ENCODE measurements at places on chromosomes 6 and 20.

DNA sequence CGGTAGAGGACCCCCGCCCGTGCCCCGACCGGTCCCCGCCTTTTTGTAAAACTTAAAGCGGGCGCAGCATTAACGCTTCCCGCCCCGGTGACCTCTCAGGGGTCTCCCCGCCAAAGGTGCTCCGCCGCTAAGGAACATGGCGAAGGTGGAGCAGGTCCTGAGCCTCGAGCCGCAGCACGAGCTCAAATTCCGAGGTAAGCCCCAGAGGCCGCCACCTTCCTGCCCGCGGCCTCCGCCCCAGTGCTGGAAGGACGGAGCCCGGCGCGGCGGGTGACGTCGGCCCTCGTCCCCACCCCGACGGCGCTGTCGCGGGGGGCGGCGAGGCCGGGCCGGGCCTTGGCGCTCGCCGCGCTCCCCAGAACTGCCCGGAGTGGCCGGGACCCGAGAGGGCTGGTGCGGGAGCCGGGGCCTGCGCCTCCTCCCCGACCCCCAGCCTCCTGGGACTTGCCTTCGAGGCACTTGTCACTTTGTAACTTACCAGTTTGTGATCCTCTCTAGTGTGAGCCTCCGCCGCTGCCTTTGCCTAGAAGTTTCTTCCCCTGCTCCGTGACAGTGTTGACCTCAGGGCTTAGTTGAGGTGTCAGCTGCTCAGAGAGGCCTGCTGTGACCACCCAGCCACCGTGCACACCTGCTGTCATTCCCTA lies 417 bp downstream of the VAPB start:
- DNase-seq = no peak

DNA sequence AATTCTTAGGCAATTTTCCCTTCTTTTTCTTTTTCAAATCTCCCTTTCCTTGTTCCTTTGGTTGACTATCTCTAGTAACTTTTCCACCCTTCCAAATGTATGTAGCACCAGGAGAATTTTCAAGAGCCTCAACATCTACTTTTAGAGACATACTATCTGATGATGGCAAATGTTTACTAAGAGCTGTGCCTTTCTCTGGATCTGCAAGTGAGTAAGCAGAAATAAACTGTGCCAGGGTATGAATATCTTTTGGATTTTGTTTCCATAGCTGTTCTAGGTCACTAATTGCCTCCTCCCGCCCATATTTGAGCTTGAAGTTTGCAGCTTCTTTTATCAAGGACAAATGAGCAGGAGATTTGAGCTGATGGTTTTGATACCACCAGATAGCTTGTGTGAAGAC lies 69.5 kb downstream of the GTF2H5 start:
- DNase-seq = no peak

- DNase-seq = no peak
Measured at GRCh38 chr6:5275497-5275896, 14.2 kb downstream of the FARS2 start.

DNA sequence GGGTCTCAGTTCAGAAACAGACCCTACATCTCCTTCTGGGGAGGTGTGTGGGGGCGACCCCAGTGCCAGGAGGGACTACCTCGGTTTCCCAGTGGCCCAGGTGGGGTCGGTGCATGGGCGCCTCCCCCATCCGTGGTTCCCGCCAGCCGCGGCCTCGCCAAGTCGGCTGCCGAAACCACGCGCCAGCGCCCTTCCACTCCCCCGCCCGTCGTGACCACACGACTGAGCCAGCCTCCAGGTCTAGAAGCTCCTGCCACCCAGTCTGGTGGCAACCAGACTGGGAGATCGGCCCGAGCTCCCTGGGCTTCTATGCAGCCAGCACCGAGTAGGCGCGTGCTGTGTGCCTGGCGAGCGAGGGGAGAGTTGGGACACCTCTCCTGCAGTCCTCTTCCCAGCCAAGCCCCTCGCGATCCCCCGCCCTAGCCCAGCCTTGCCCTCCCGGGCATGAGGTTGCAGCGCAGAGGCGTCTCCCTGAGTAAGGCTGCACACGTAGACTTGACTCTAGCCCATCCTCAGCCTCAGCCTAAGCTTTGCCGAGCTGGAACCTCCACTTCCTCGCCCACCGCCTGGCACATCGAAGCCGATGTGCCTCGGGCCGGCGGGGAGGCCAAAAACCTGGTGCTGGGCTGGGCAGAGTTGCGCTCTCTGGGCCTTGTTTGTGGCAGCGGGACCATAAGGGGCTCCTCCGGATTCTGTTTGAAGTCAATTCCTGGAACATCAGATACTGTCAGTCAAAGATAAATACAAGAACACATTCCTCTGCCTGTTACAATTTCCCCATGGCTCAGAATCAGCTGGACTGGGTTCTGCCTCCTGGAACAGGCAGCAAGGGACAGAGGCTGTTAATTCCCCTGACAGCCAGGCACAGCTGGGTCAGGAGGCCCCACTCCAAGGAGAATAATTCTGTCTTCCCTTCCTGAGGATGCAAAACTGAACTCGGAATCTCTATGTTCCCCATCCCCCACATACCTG lies 1.5 kb upstream of the CPNE5 start:
- DNase-seq = no peak

DNA sequence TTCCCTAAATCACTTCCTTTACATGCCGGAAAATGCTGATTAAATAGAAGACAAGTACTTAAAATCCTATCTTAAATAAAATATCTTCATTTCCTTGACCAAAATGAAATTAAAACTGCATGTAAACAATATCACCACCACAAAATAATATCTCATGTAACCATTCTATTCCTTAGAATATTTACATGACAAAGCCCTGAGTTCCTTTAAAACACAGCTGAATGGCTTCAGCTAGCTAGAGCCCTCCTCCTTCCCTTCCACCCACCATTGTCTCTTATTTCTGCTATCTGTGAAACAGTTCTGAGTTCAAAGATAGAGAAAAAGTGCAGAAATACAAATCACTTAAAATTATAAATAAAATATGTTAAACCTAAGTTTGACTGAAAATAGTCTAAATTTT lies 103.1 kb downstream of the HIVEP2 start:
- no peak for DNase-seq

GRCh38 chr6:43256670-43257366 lies 13.5 kb downstream of the TTBK1 start:
- no peak for DNase-seq

DNA sequence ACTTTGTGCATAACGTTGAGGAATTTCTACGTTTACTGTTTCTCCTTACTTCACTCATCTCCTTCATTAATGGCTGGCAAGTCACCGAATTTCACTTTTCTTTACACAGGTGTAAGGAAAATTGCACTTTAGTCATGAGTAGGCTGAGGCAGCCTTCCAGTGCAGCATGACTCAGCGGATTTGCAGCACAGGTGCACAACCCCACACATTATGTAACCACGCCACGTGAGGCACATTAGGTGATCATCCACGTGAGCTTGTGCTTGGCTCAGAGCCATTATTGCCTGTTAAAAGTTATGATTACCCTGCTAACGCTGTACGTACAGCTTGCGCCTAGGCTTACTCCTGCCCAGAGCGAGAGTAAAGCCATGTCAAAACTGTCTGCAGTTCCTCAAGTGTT lies 158.8 kb downstream of the NKAIN2 start:
- no peak for DNase-seq

DNA sequence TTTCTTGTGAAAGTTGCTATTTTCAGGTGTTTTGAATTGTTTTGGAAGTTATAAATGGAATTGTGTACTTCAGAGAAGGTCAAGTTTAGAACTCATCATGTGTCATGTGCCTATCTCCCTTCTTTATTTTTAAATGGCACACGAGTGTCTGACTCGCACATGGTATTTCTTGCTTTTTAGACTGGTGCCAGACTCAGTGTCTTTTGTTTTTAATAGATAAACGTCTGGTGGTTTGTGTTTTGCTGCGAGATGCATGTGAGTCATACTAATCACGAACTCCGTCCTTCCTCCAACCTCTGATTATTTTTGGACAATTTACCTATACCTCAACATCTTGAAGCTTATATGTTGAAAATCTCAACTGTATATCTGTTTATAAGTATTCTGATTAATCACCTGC lies 292.1 kb downstream of the CDKAL1 start:
- no peak for DNase-seq

DNA sequence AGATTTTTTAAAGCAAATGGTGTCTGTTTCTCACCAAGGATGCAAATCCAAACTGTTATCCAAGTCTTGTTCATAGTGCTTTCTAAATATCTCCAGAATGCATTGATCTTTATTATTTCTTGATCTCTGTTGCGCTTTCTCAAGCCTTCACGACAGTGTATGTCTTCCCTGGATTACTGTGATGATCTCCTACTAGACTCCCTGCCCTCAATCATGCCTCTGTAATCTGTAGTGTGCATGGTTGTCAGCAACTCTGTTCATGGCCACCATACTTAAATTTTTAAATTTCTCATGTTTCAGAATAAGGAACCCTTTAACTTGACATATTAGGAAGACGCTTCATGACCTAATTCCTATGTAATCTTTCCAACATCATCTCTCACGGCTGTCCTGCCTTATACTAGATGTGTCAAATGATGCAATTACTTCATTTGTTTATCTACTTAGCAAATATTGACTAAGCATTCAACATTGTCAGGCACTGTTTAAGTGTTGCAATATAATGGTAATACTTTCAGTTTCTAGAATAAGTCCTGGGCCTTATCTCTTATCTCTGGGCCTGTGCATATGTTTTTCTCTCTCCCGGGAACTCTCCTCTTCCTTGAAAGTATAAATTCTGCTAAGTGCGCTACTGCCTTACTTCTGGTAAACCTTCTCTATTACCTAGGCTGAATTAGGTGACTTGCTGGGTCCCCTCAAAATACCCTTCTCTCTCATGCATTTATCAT lies 25.6 kb upstream of the AHI1 start:
- DNase-seq = no peak

DNA sequence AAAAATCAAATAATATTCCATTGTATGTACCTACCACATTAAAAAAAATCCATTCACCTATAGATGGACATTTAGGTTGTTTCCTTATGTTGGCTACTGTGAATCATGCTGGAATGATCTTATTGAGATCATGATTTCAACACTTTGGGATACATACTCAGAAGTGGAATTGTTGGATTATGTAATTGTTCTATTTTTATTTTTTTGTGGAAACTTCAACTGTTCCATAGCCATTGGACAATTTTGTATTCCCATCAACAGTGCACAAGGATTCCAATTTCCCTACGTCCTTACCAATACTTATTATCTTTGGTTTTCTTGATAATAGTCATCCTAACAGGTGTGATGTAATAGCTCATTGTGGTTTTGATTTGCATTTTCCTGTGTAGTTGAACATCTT lies 834.0 kb downstream of the MAFB start:
- DNase-seq = no peak

DNA sequence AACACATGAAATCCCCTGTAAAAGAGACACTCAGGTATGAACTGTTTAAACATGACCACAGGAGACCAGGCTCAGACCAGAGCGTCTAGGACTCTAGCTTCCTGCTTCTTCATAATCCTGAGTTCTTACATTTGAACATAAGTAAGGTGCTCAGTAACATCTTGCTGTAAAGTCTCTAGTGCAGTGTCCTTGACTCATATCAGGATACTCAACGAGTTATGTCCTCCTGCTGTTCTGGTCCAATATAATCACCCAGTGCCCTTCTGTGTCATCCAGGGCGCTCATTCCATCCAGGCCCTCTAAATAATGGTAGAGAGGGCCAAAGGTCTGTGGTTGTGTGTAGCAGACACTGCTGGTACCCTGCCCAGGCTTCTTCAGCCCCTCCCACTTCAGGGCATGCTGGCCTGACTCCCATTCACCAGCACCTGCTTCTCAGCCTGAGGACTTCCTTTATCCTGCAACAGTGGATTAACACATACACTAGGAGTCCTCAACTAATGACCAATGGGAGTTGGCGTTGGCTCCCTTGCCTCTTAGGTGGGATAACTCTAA lies 66.8 kb upstream of the MOCS1 start:
- no peak for DNase-seq

- no peak for DNase-seq
Measured at GRCh38 chr20:50285376-50286173, 94.9 kb downstream of the CEBPB start.

DNA sequence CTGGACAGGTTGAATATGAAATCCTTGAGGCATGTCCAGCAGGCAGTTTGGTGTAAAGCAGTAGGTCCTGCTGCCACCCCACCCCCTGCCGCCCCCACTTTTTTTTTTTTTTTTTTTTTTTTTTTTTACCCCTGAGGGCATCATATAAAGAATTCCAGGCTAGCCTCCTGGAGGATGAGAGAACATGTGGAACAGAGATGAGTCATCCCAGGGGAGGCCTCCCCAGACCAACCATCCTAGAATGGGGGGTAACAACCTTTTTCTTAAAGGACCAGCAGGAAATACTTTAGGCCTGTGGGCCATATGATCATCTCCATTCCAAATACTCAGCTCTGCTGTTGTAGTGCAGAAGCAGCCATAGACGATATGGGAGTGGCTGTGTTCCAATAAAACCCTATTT lies 170.9 kb downstream of the GJA10 start:
- no peak for DNase-seq

- no peak for DNase-seq
Measured at GRCh38 chr6:70973604-70974003, 16.7 kb upstream of the B3GAT2 start.

DNA sequence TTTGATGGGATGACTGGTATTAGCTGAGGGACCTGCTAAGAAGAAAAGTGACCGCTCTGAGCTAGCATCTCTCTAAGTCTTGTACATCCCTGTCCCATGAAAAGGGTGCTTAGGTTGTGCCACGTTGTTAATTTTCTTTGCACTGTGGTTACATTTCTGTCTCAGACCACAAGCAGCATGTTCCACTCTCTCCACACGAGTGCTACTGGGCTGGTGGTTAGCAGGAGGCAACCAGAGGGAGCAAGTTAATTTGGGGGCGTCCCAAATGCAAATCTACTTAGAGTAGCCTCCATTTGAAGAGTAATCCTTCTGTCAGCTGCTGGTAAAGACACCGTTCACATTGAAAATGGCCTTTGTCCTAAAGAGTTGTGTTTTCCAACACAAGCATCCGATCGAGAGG lies 3.4 kb upstream of the SCML4 start:
- no peak for DNase-seq

DNA sequence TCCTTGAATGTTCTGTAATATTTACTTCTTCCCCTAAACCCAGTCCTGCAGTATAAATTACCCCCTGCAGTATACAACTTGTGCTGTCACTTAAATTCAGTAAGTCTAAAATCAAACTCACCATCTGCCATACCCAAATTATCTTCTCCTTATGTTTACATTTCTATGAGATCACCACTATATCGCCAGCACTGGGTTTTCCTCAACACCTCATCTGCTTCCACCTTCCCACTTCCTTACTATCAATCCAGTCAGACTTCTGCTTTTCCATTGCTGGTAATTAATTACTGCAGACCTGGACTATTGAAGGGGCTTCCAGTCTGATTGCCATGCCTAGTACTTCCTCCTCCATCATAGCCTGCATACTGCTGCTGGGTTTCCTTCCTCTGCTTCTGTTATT lies 15.2 kb downstream of the EFHC1 start:
- no peak for DNase-seq

GRCh38 chr20:57995381-57995977 lies 233.0 kb downstream of the ANKRD60 start:
- no peak for DNase-seq

- no peak for DNase-seq
Measured at GRCh38 chr6:124438546-124439065, 523.6 kb upstream of the RNF217 start.

GRCh38 chr6:71408787-71409723 lies 120.4 kb downstream of the OGFRL1 start:
- DNase-seq = no peak

GRCh38 chr20:53238121-53238660 lies 266.0 kb downstream of the TSHZ2 start:
- no peak for DNase-seq

- no peak for DNase-seq
Measured at GRCh38 chr6:44451803-44452695, 64.5 kb downstream of the CDC5L start.

GRCh38 chr6:1554476-1555310 lies 55.0 kb upstream of the FOXC1 start:
- DNase-seq = peak; percentile 29

GRCh38 chr20:49866051-49866450 lies 49.3 kb downstream of the SPATA2 start:
- DNase-seq = no peak
